ENCODE measurements at places on chromosomes 13 and 19. TPM values are rescaled to one million over a fixed set of nuclear protein-coding genes. Genes with fewer than 3 reads are reported as not detected.
A peak's percentile ranks its signal among the peaks of the same experiment; 100 is the strongest.

- no peak overlapping the region for H3K27ac ChIP-seq
- H3K4me1 ChIP-seq = no peaks in the 10 kb centered on the region
- no peak for DNase-seq
- no peak overlapping the region for H3K4me3 ChIP-seq
- H3K36me3 ChIP-seq = no peaks in the 10 kb centered on the region
Measured at GRCh38 chr13:97866346-97866745, 87.1 kb upstream of the IPO5 start.

GRCh38 chr19:33224694-33225457 is 774 bp downstream of the SLC7A10 start:
- peaks cover 7% of the 10 kb centered on the region for H3K36me3 ChIP-seq
- peaks cover 7% of the 10 kb centered on the region for H3K4me1 ChIP-seq
- H3K4me3 ChIP-seq = no peak overlapping the region
- H3K27me3 ChIP-seq = peaks cover 48% of the 10 kb centered on the region
- H3K27ac ChIP-seq = no peak overlapping the region

GRCh38 chr19:17579661-17580244 is 24.3 kb downstream of the COLGALT1 start:
- H3K36me3 ChIP-seq = peaks cover 44% of the 10 kb centered on the region
- no peaks in the 10 kb centered on the region for H3K27me3 ChIP-seq
- DNase-seq = peak; percentile 18

DNA sequence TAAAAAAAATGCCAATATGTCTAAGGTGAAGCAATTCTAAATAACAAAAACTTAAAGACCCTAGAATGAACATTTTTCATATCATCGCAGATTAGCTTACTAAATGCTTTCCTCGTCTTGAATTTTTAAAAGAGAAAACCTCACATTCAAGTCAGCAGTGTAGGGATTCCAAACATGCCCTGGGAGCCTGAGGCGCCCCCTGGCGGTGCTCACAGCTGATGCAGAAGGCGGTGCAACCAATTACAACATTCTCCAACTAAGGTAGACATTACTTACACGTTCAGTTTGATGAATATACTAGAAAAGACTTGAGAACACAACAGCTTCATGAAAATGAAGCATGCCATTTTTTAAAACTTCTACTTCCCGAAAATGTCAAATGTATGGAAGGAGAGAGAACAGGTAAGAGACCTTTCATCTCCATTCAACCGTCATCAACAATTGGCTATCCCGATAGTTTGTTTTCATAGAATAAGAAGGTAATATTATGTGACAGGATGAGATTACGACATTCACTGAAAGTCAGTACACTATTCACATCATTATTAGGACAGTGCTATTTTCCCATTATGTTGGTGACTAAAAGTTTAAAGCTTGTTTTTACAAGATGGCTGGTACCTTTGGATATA is 304.4 kb downstream of the DCLK1 start:
- H3K4me1 ChIP-seq = no peaks in the 10 kb centered on the region
- no peak for DNase-seq
- no peaks in the 10 kb centered on the region for H3K36me3 ChIP-seq
- no peaks in the 10 kb centered on the region for H3K27me3 ChIP-seq
- no peak overlapping the region for H3K4me3 ChIP-seq

- H3K36me3 ChIP-seq = no peaks in the 10 kb centered on the region
- H3K4me1 ChIP-seq = peaks cover 17% of the 10 kb centered on the region
- peak overlapping the region; percentile 16 for H3K27ac ChIP-seq
Measured at GRCh38 chr13:84038001-84038400, 155.7 kb upstream of the SLITRK1 start.

- peaks cover 3% of the 10 kb centered on the region for H3K4me1 ChIP-seq
- no peak for DNase-seq
- H3K27me3 ChIP-seq = peaks cover 17% of the 10 kb centered on the region
- H3K36me3 ChIP-seq = peaks cover 38% of the 10 kb centered on the region
- H3K27ac ChIP-seq = no peak overlapping the region
Measured at GRCh38 chr13:42883142-42883541, 101.8 kb downstream of the FAM216B start.

DNA sequence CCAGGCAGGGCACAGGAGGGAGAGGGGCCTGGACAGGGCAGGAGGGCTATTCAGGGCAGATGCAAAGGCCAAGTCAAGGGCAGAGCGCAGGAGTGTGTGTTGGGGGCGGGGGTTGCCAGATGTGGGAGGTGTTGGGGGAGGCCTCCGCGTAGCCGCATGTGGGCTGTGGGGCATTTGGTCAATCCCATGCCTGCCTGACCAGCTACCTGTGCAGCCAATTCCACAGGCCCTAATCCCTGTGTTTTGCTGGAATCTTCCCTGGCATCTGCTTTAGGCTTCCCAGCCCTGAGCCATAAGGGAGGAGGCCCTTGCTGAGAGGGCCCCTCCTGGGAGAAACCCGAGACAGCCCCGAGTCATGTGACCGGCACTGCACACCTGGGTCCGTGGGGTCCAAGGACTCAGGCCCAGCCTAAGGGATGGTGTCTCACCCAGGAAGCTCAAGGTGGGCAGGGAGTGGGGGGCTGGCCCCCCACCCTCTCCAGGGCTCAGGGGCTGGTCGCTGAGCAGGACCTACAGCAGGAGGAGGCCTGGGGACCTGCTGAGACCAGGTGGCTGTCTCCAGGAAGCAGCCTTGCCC is 20.3 kb downstream of the RFX1 start:
- H3K36me3 ChIP-seq = peaks cover 23% of the 10 kb centered on the region
- H3K27ac ChIP-seq = peak overlapping the region; percentile 98
- H3K4me1 ChIP-seq = peaks cover 87% of the 10 kb centered on the region

DNA sequence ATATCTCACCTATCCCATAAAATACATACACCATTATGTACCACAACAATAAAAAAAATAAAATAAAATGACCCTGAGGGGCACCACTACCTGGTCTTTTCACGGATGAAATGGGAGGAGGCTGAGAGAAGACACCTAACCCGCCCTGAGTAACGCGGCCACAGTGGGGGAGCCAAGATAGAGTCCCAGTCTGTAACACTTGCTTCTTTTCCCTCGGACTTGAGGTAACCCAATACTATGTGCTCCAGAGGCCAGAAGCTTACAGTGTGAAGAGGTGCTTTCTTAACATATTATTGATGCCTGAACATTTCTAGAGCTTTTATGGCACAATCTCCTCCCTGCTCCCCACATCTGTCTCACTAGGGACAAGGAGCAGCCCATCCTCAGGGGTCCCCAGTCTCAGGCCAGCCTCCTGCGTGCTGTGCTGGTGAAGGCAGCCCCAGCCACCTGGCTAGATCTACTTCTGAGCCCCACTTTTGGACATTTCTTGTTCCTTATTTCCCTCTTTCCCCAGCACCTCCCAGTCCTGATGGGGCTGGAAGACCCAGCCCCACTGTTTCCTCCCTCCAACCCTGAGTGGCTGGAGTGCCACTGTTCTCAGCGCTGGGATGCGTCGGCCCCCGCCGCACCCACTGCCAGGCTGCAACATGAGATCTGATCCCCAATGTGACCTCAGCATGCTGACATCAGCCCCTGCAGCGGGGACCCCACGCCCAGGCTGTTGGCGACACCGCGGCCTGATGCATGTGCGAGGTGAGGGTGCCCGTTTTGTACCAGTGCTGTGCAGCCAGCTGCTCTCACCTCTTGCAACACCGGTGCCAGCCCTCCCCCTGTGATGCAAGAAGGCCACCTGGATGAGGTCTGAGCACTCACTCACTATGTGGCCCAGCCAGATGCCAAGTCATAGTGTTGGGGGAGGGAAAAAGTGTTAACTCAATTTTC is 143.3 kb downstream of the DCLK1 start:
- no peaks in the 10 kb centered on the region for H3K4me1 ChIP-seq
- no peaks in the 10 kb centered on the region for H3K36me3 ChIP-seq
- H3K4me3 ChIP-seq = no peak overlapping the region

GRCh38 chr19:58570770-58571574 is 2.2 kb downstream of the MZF1 start:
- peak overlapping the region; percentile 95 for H3K4me3 ChIP-seq
- H3K27ac ChIP-seq = peak overlapping the region; percentile 36
- H3K27me3 ChIP-seq = no peaks in the 10 kb centered on the region
- peaks cover 41% of the 10 kb centered on the region for H3K4me1 ChIP-seq

- DNase-seq = no peak
- H3K27ac ChIP-seq = no peak overlapping the region
- H3K4me1 ChIP-seq = peaks cover 41% of the 10 kb centered on the region
- no peak overlapping the region for H3K4me3 ChIP-seq
Measured at GRCh38 chr13:41973247-41973741, 12.4 kb upstream of the VWA8 start.

DNA sequence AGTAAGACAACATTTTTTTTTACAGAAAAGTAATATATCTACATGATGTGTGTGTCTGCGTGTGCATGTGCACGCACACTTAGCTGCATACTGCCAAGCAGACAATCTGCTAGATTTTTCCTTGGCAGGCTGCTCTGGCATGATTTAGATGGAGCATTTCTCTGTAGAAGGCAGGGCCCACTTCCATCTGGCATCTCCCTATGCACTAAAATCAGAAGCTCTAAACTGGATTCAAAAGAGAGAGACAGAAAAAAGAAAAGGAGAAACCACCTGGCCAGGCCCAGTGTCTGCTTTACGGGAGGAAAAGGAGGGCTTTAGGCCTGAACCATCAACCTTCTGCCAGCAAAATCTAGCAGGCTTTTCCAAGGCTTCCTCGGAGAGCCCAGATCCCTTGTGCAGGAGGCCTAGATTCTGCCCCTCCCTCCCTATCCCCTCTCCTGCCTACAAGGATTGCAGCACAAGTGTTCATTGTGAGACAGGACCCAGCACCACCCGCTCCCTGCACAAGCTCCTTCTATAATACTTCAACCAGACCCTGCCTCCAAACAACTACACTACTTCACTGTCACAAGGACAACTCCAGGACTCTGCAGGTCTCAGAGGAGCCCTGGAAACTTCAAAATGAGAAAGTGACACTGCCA is 99.3 kb downstream of the DOCK9 start:
- peaks cover 31% of the 10 kb centered on the region for H3K4me1 ChIP-seq
- H3K36me3 ChIP-seq = peaks cover 83% of the 10 kb centered on the region
- H3K27ac ChIP-seq = no peak overlapping the region
- H3K4me3 ChIP-seq = no peak overlapping the region
- no peaks in the 10 kb centered on the region for H3K27me3 ChIP-seq

DNA sequence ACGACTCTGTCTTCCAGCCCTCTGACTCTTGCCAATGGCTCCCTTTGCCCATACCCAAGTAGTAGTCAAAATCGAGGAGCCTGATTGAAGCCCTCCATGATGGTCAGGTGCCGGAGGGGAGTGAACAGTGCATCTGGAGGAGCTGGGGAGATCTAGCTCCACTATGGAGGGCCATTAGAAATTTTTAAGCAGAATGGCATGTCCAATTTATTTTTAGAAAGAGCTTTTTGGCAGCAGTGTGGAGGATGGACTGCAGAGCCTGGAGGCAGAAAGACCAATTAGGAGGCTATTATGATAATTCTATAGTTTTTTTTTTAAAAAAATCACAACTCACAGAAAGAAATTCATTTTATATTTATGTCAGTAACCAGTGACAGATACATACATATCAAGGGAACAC is 92.7 kb upstream of the SLC7A1 start:
- no peak for DNase-seq
- no peak overlapping the region for H3K4me3 ChIP-seq
- no peaks in the 10 kb centered on the region for H3K36me3 ChIP-seq

DNA sequence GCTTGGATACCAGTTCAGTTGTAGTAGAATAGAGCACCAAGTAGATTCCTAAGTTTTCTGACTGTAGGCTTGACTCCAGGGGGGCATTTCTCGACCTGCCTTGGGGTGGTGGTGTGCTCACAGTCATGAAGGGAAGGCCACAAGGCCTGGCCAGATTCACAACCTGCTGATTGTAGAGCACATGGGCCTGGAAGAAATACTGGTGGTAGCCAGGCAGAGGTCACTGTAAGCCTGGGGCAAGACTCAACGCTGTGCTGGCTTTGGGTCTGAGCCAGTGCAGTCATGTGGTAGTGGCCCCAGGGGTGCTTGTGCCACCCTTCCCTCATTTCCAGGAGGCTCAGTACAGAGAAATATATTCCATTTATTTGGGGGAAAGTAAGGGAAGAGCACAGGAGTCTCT is 832.3 kb upstream of the SLC10A2 start:
- no peaks in the 10 kb centered on the region for H3K27me3 ChIP-seq
- H3K36me3 ChIP-seq = no peaks in the 10 kb centered on the region
- H3K27ac ChIP-seq = no peak overlapping the region
- no peaks in the 10 kb centered on the region for H3K4me1 ChIP-seq
- no peak for DNase-seq

GRCh38 chr13:96900986-96901385 is 93.3 kb downstream of the OXGR1 start:
- H3K27ac ChIP-seq = no peak overlapping the region
- no peaks in the 10 kb centered on the region for H3K4me1 ChIP-seq
- no peak overlapping the region for H3K4me3 ChIP-seq
- H3K27me3 ChIP-seq = no peaks in the 10 kb centered on the region

DNA sequence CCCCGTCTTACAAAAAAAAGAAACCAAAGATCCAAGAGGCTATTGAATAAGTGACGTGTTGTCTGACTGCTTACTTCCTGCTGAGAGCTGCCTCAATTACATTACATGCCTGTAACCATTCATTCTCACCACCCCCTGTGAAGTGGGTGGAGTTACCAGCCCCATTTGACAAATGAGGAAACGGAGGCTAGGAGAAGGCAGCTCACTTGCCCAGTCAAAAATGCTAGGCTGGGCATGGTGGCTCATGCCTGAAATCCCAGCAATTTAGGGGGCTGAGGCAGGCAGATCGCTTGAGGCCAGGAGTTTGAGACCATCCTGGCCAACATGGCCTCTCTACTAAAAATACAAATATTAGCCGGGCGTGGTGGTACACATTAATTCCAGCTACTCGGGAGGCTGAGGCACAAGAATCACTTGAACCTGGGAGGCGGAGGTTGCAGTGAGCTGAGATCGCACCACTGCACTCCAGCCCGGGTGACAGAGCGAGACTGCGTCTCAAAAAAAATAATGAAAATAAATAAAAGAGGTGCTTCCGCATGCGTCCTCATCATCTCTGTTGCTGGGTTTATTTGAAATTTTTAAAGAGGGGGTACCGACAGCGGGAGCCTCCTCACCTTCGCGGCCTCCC is 499 bp downstream of the LSM7 start:
- DNase-seq = peak; percentile 80
- H3K36me3 ChIP-seq = peaks cover 25% of the 10 kb centered on the region
- peak overlapping the region; percentile 99 for H3K4me3 ChIP-seq
- no peaks in the 10 kb centered on the region for H3K27me3 ChIP-seq
- peaks cover 62% of the 10 kb centered on the region for H3K4me1 ChIP-seq
- H3K27ac ChIP-seq = peak overlapping the region; percentile 99

GRCh38 chr19:4027146-4027545 is 19.6 kb downstream of the PIAS4 start:
- DNase-seq = no peak
- H3K36me3 ChIP-seq = peaks cover 12% of the 10 kb centered on the region
- H3K4me3 ChIP-seq = no peak overlapping the region

LILRB4 gene
- not detected for total RNA-seq

RGS9BP gene
- 0.35 TPM for total RNA-seq

SPINT2 gene
- 9.3 TPM for total RNA-seq

SGTA gene
- total RNA-seq = 46.6 TPM

CYP2A6 gene
- total RNA-seq = not detected

ZNF177 gene
- total RNA-seq = 0.75 TPM

FPR1 gene
- not detected for total RNA-seq

ZNF730 gene
- 2.1 TPM for total RNA-seq

ZNF528 gene
- total RNA-seq = 19.4 TPM

S1PR4 gene
- total RNA-seq = 162 TPM

EDNRB gene
- total RNA-seq = not detected
